Activated T-cell treated with anti-CD3 and anti-CD28 coated beads, Interleukin-2, amount 50 U/mL, for 24 hours (primary cell): ENCODE measurements at places on chromosomes 7 and 10.

DNA sequence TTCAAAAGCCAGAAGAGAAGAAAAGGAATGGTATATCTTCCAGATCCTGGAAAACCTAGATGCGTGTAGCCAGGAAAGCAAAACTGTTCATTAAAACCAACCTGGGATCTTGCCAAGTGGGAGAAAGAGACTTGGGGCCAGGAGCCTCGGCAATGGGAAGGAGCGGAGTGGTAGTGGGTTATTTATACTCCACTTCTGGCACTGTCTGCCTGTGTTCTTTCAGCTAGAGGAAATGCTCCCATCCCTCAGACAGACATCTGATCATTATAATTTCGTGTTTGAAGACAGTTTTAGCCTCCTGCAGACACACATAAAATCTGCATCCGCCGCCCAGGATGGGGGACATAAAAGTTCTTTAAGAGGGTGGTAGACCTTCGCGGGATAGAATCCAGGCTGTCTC lies 421.6 kb downstream of the RPS24 start:
- no peak for DNase-seq

DNA sequence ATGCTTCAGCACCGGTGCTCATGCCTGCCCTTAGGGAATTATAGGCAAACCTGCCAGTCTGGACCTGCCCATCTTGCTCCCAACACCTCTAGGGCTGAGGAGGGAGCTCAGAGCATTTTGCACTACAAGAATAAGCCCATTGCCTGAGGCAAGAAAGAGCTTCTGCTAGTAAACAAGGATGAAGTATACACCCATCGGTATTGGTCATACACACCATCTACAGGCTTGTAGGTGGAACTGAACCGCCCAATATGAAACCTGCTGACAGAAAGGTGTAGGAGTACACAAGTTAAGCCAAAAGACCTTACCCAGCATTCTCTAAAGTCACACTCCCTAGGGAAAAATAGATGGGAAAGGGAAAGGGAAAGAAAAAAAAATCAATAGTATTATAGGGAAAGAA lies 957.0 kb upstream of the LRRTM3 start:
- no peak for DNase-seq

GRCh38 chr10:96056787-96057186 lies 13.4 kb downstream of the CCNJ start:
- no peak for DNase-seq

DNA sequence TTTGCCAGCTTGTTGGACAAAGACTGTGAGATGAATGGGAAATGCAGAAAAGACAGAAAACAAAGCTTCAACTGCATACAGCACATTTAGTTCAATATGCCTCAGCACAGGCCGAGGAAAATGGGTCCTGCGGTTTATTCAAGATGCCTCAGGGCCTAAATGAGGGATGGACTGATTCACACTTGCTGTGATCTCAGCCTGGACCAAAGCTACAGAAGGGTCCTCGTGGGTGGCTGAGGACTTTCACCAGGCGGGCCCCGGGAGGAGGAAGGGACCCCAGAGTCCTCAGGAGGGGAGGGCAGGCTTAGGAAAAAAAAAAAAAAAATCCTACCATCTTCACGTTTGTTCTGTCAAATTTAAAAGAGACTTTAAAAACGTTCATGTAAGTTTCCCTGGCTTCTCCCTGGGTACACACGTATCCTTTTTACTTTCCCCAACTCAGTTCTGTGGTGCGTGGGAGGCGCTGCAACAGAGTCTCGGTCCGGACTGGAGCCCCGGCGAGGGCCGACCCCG lies 624 bp upstream of the ZNF783 start:
- DNase-seq: no peak

DNA sequence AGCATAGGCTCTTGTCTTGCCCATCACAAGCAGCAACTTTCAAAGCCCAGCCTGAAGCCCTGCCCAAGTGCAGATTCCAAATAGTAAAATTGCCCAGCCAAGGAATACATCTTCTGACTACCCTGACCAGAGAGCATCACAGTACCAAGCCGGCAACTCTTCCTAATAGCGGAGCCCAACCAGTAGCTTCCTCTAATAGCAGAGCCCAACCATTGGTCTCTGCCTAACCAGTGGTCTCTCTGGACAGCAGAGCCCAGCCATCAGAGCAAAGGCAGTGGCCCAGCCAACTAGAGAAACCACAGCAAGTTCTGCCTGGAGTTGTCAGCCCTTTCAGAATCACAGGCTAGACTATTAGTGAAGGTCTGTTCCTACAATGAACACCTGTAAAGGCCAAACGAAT lies 285.6 kb downstream of the HGF start:
- no peak for DNase-seq

- DNase-seq: no peak
Observed at GRCh38 chr7:7851381-7851780, 117.2 kb upstream of the GLCCI1 start.

DNA sequence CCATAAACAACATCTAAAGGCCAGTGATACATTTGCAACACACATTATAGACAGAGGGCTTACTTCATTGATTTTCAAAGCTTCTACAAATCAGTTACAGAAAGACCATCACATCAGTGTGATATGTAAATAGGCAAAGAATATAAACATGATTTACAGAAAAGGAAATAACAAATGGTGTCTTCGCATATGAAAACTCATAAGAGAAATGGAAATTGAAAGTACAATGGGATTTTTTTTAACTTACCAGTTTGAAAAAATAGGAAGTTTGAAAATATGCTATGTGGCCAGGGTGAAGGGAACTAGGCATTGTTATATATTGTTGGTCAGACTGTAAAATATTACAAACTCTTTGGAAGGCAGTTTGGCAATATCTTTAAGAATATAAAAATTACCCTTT lies 27.3 kb downstream of the SEC23IP start:
- no peak for DNase-seq

DNA sequence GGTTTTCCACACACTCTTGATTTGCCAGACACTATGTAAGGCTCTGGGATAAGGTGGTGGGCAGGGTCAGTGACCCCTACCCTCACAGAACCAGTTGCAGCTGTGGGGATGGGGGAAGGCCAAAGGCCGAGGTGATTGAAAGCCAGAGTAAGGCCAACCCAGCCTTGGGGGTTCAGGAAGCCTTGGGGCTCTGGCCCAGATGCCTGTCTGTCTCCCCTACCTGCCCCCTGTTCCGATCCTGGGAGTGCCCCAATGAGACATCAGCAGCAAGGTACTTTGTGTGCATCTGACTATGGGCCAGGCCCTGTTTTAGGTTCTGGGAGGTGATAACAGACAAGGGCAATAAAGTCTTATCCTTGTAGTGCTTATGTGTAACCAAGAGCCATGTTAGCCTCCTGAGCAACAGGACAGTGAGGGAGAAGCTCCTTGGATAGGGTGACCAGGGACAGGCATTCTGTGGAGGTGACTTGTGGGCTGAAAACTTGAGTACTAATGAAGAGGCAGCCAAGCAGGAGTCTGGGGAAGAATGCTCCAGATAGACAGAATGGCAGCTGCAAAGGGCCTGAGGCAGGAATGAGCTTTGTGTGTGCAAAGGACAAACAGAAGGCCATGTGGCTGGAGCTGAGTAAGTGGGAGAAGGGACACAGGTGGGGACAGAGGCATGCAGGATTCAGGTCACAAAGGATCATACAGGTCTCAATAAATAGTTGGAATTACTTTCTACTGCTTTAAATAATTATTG lies 35.4 kb downstream of the TSPAN14 start:
- DNase-seq: peak; percentile 28

GRCh38 chr7:99314504-99314903 lies 11.2 kb upstream of the ARPC1A start:
- peak; percentile 45 for DNase-seq

DNA sequence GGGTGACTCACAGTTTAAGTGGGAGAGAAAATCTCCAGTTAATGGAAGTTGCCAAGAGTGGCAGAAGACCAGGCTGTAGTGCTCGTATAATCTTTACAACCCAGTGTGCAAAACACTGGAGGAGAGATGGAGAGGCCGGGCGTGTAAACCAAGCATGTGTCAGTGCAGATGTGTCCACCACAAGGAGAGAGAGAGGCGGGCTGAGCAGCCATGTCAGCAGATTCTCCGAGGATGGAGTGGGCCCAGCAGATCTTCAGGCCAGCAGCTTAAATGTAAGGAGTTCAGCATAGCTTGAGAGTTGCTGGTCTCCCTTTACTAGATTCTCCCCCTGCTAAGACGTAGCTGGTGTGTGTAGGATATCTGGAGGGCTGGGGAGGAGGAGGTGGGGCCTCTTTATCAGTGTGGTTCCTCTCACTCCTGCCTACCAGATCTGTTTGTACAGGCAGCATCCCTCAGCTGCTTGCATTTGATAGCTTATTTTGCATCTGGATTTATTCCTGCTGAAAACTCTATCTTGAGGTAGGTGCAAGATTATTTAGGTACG lies 13.7 kb downstream of the BPGM start:
- DNase-seq: no peak

GRCh38 chr10:119443970-119444660 lies 98.4 kb downstream of the RGS10 start:
- DNase-seq: no peak

GRCh38 chr7:46549347-46549746 lies 628.3 kb upstream of the IGFBP3 start:
- DNase-seq: no peak

- no peak for DNase-seq
Observed at GRCh38 chr10:70376436-70377378, 5.7 kb downstream of the LRRC20 start.

GRCh38 chr7:67916571-67917436 lies 920.2 kb downstream of the TYW1 start:
- DNase-seq: no peak

- DNase-seq: no peak
Observed at GRCh38 chr7:66682350-66683093, 53.8 kb downstream of the KCTD7 start.

DNA sequence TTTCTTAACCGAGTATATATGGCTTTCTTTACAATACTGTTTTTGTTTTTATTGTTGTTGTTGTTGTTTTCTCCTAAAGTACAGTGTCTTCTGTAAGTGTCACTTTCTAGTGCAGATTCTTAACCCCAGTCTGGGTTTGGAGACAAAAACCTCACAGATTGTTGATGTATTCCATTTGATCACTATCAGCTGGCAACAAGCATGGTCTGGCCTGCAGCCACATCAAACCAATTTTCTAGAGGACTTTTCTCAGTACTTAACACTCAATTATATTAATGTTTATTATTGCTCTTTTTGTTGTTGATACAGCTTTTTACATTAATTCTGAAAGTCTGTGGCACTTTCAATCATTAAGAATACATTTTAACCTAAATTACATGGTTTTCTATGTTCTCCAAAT lies 17.1 kb downstream of the LRRN3 start:
- DNase-seq: no peak

DNA sequence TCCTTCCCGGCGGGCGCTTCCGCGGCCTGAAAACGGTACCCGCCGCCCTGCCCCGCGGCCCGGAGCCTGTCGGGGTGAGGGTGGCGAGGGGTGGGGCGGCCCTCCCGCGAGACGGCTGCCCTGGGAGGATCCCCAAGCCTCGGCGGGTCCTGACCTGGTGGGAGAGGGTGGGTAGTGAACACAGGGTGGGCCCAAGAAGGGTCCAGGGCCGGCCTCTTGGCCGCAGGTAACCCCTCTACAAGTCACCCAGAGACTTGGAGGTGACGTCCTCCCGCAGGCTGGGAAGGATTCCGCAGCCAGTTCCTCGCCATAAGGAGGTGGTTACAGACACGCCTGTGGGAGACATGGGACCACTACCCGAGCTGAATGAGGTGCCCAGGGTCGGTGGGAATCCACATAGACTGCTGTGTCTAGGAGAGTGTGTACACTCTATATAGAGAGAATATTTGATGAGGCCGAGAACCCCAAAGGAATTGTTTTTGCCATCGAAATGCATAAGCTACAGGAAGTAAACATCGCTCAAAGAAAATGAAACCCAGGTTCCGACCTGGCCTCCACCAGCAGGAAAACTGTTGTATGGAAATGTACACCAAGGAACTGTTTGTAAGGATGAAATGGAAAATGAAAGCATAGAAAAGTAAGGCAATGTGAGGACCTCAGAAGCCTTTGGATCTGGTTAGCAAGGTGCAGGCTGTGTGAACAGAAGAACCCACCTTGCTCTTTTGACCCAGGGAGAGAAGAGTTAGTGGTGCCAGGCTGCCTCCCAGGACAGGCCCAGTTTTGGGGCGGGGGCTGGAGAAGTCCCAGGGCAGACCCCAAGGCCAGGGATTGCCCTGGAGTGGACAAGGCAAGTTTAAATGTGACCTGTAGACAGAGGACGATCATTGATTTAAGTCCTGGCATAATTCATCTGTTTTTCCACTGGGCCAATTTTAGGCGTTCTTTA lies 659 bp downstream of the OPTN start:
- DNase-seq: peak; percentile 62

GRCh38 chr7:129084801-129085551 lies 30.1 kb upstream of the TNPO3 start:
- DNase-seq: no peak

DNA sequence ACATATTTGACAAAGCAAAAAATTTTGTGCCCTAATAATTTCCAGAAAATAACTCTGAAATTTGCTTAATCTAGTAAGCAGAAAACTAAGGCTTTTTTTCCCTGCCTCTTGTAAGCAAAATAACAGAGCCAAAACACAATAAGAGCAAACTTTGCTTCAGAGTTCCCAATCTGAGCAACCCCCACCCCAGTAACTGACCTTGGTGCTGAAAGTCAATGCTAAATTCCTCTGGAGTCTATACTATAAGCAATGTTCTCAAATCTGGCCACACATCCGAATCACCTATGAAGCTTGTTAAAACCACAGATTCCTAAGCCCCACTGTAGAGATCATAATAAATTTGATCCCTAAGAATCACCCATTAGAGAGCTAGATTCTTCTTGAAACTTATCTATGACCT lies 150.5 kb downstream of the ELAPOR2 start:
- DNase-seq: no peak

GRCh38 chr7:94056796-94057207 lies 52.6 kb upstream of the BET1 start:
- no peak for DNase-seq

- peak; percentile 74 for DNase-seq
Observed at GRCh38 chr10:28668363-28669226, 8.7 kb upstream of the BAMBI start.
